Adrenal gland (tissue), 19 donors: ENCODE measurements at places on chromosomes 4 and X. TPM values are rescaled to one million over a fixed set of nuclear protein-coding genes. Genes with fewer than 3 reads are reported as not detected.

DNA sequence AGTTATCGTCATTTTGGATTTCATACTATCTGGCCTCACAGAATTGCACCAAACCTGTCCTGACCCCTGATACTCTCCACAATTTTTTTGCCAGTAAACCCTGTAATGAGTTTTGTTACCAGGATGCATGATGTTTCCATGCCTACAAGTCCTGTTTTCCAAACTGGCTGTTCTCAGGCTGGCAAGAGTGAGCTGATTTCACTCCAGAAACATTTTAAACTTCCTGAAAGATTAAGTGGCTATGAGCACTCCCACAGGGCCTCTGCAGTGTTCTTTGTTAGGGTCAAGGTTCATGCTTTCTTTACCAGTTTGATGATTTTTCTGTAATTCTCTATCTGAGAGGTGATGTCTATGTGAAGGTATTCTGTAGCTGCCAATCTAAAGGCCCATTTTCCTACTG is 31.7 kb upstream of the PDLIM3 start:
- no peak for DNase-seq

Gene PDGFRA
- 178 TPM for total RNA-seq

DNA sequence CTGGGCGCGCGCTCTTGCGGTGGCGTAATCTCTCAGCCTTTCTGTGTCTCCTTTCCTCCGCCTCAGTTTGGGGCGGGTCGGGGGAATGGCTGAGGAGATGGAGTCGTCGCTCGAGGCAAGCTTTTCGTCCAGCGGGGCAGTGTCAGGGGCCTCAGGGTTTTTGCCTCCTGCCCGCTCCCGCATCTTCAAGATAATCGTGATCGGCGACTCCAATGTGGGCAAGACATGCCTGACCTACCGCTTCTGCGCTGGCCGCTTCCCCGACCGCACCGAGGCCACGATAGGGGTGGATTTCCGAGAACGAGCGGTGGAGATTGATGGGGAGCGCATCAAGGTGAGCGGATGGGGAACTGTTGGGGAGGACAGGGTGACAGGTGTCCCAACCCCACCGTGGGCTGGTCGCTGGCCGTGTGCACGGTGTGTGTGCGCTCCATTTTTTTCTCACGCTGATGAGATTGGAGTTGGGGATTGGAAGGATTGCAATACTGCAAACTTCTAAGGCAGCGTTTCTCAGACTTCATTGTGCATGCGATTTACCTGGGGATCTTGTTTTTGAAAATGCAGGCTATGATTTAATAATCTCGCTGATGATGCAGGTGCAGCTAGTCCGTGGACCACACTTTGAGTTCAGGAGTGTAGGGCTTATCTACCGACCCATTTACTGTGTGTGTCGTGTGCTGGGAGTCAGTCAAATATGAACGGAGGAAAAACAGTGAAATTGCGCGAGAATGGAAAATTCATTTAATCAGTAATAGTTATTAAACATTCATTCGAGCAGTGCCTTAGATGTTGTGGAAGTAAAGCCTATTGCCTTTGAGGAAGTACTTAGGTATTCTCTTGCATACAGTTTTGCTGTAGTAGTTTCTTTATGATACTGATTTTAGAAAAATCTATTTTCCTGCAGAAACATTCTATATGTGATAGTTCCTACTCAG is at the start of gene RAB33B:
RAB33B (plus strand) TSS at position 11 of the 935 bp plus-strand sequence; CDS start at position 86, 75 bp downstream.
- DNase-seq = no peak

- DNase-seq = no peak
These were observed 22.4 kb upstream of the HPSE start for GRCh38 chr4:83356899-83357661.

DNA sequence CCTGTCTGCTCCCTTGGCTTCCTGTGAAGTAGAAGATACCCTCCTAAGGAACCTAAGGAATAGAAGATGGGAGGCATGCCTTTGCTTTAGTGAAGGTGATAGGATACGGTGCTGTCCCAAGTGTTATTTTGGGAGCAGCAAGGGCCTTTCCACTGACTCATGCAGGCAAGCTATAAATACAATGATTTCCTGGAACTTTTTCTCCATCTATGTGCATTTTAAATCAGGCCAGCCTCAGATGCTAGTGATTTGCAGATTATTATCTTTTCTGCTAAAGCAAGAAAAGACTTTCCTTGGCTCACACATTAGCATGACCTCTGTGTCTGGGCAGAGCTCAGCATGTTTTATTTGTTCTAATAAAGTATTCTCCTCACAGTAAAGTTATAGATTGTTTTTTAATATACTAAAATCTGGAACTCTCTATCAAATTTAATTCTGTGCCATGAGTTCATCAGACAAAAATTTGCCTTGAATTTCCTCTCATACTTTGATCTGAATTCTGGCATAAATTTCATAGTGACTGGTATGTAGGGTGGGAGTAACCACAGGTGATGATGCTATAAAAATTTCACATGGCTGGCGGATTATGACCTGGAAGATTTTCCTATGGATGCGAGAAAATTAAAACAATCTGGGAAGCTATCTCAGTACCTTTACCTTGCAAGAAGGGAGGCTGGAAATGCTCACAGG is 131.7 kb downstream of the REPS2 start:
- peak; percentile 52 for DNase-seq

GRCh38 chr4:85672959-85673358 is 198.0 kb downstream of the ARHGAP24 start:
- DNase-seq = no peak

- no peak for DNase-seq
These were observed 9.4 kb downstream of the CHST7 start for GRCh38 chrX:46582966-46583365.

GRCh38 chr4:48248559-48248953 is 21.1 kb downstream of the TEC start:
- DNase-seq = no peak

Gene LONRF3
- total RNA-seq = 8.0 TPM

Gene SRD5A3
- 17.2 TPM for total RNA-seq

DNA sequence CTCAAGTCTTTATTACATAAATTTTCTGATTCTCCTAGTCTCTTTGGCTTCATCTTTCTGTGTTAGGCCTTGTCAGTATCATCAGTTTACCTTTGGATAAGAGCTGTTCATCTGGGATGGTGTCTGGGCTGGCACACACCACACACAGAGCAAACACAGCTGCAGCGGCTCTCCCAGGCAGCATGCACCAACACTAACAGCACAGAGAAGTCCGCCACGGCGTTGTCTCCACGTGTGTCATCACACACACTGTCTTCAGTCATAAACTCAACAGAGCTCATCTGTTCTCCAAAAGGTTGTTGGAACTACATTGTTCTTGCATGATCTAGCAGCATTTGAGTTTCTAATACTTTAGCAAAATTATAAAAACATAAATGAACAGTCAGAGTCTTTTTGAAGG is 851.9 kb upstream of the FRG1 start:
- DNase-seq = no peak

DNA sequence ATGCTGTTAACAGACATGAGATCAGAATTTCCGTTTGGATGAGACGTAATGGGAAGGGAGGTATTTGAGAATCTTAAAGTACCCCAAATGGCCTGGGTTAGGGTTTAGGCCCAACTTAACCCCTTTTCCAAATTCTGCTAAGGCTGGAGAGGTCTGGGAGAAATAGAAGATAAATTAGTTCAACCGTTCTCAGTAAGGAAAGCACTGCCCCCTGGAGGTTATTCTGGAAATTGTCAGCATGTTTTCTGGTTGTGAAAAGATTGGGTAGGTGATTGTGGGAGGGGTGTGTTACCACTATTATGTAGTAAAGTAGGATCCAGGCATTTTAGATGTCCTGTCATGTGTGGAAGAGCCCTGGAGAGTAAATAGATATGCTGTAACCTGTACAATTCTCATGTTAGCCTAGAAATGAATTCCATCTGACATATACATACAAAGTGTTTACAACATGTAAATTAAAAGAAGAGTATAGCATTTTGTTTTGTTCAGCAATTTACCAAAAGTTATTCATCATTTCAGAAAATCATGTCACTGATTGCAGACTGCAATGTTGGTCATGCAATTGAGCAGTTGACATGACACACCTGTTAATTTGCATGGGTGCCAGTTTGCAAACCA is 26.8 kb upstream of the GRXCR1 start:
- peak; percentile 75 for DNase-seq

Gene P2RY4
- total RNA-seq = 0.14 TPM

DNA sequence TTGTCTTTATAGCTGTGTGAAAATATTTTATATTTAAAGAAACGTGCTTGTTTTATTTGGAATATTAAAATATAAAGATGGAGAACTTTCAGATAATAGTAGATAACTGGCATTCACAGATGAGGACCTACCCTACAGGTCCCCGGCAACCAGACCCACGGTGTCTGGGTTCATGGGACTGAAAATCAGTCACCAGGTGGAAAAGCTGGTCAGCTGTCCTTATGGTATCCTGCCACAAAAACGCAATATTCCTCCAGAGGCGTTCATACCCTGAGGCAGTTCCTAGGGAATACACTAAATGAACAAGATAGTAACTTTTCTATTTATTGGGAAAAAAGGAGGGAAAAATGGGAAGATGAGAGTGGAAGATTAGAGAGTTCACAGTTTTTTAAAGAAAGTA is 1.2 kb downstream of the TLR6 start:
- no peak for DNase-seq

Gene GLUD2
- total RNA-seq = 3.4 TPM

DNA sequence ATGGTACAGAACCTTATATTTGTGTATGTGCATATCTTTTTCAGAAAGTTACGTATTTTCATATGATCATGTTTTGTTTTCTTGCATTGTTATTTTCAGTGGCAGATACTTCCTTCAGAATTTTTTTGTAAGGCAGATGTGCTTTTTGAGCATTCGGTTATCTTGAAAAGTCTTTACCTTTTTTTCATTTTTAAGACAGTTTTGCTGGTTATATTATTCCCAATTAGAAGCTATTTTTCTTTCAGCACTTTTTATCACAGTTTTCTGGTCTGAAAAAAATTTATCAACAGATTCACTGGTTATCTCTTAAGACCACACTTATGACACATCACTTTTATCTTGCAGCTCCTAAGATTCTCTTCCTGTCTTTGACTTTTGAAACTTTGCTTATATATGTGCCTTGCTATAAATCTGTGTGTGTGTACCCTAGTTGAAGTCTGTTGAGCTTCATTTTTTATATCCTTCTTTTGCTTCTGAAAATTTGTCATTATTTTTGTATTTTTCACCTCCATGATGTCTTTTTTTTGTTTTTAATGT is 53.1 kb downstream of the ZNF732 start:
- no peak for DNase-seq

Gene MAGEB10
- total RNA-seq = not detected
